ENCODE measurements at places on chromosomes 3 and 15.

GRCh38 chr15:72463702-72464101, 10.4 kb upstream of the ARIH1 start:
- no peak for DNase-seq

GRCh38 chr3:126051234-126051633, 32.7 kb downstream of the SLC41A3 start:
- DNase-seq: no peak

- no peak for DNase-seq
Observed at GRCh38 chr3:165389064-165389463, 192.9 kb upstream of the SLITRK3 start.

GRCh38 chr15:88246081-88246480, 10.5 kb downstream of the NTRK3 start:
- DNase-seq: no peak

- no peak for DNase-seq
Observed at GRCh38 chr15:70319466-70319865, 221.7 kb upstream of the TLE3 start.

DNA sequence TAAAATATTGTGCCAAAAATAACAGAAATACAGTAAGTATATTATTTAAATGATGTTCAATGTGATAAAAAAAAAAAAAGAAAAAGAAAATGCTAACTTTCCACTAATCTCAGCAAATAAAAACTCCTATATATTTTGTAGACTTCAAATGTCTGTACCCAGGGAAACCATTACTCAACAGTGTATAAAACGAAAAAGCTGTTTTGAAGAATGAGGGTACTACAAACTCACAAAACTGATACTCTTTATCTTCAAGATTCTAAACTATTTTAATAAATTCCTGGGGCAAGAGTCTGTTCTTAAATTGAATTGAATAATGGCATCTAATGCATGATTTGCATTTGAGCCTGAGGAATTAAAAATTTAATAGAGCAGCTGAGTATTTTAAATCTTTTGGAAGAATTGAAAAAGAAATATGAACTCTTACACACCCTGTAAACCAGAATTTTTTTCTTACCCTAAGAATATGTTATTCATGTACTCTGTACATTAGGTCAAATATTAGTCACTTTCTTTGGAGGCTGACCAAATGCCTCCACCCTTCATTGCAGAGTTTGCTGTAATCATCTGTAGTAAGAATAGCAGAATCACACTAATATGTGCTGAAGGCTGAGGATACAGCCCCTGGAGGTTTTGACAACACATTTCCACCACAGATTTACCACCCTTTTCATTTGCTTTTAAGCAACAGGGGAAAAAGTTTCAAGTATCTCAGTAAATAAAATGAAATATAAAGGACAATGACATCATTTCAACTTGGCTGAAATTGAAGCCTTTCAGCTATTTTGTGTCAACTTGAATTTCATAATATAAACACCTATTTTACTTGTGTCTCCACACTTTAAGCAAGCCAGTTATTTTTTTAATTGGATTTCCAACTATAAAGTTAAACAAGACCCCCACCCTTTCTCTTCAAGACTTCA, 79.7 kb downstream of the FBN1 start:
- no peak for DNase-seq

- DNase-seq: no peak
Observed at GRCh38 chr15:88401996-88402656, 65.1 kb downstream of the MRPL46 start.

- DNase-seq: peak; percentile 29
Observed at GRCh38 chr15:85646538-85647091, 148.1 kb downstream of the KLHL25 start.

- DNase-seq: no peak
Observed at GRCh38 chr15:95883064-95883463, 447.4 kb upstream of the NR2F2 start.

- no peak for DNase-seq
Observed at GRCh38 chr3:12963231-12963896, 109.9 kb downstream of the IQSEC1 start.

DNA sequence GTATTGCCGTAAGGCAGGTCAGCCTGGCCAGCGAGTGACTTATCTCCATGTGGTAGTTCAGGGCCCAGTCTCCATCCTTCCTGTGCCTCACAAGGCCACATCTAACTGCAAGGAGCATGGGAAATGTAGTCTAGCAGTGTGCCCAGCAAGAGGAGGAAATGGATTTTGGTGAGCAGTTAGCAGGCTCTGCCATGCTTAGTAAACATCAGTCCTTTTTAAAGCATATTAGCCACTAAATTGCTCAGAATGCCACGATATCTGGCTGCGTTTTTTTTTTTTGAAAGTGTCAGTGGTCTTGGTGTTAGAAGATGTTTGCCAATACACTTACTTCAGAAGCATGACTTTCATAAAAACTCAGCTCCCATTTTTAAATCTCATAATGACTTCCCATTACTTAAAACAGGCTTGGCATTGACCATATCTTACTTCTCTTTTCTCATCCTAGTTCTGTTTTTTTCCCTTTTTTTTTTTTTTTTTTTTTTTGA, 470.2 kb upstream of the TPRG1 start:
- DNase-seq: no peak

GRCh38 chr3:64445109-64445943, 220.1 kb upstream of the PRICKLE2 start:
- no peak for DNase-seq

Measured in effector memory CD4-positive, alpha-beta T cell (primary cell).